ENCODE measurements at places on chromosomes 2 and 18. TPM values are rescaled to one million over a fixed set of nuclear protein-coding genes. Genes with fewer than 3 reads are reported as not detected.

SPP2 gene
- total RNA-seq, result not detected

DNA sequence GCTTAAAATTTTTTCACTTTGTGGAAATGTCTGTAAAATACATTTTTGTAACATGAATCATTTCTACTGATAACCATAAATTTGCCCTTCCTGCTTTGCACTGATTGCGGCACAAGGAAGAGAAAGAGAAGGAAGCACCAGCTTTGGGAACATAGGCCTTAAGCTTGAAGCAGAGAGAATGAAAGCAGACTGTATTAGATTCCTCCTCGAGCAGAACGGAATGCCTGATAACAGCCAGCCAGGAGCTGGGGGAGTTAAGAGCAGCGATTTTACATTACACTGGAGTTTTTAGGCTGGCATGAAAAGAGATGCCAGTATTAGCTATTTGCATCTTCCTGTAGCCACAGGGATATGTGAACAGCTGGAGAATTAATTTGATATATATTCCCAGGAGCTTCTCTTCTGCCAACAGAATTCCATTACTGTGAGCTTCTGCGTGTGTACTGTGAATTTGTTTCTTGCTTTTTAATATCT lies 33.5 kb downstream of the CRIM1 start:
- no peak for DNase-seq

SFT2D3 gene
- total RNA-seq, result 17.8 TPM

DNA sequence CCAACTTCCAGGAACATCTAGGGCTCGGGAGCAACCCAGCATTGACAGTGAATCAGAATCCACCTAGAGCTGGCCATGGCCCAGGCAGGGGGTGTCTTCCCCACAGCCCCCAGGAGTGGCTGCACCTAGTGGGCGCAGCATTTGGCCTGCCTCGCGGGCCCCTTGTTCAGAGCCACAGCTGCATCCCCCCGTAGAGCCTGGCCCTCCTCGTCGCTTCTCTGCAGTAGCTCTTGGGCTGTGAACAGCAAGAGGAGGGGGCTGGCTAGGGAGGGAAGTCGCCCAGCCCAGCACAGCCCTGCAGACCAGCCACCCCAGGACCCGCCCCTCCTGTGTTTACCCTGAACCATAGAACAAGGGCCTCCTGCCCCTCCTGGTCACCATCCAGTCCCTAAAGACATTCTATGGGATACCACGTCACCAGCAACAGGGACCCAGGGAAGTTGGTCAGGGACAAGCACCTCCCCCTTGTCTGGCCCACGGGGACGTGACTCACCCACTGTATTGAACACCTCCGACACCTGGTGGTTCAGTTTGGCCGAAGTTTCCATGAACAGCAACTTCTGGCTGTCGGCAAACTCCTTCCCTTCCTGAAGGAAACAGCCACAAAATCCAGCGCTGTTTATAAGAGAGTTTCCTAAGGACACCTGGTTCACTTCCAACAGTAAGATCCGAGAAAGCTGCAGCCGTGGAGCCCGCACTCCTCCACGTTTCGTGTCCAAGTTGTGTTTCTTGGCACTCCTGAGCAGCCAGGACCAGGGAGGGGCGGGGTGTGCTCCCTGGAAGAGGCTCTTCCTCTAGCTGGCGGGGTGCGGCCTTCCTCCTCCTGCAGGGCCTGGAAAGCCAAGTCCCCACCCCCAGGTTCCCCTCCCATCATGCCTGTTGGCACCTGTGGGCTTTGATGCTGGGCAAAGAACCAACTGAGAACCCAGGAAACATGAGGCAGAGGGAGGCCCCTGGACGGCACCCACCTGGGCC lies 8.8 kb downstream of the PRLH start:
- DNase-seq, result no peak

WNT6 gene
- total RNA-seq, result not detected

DNA sequence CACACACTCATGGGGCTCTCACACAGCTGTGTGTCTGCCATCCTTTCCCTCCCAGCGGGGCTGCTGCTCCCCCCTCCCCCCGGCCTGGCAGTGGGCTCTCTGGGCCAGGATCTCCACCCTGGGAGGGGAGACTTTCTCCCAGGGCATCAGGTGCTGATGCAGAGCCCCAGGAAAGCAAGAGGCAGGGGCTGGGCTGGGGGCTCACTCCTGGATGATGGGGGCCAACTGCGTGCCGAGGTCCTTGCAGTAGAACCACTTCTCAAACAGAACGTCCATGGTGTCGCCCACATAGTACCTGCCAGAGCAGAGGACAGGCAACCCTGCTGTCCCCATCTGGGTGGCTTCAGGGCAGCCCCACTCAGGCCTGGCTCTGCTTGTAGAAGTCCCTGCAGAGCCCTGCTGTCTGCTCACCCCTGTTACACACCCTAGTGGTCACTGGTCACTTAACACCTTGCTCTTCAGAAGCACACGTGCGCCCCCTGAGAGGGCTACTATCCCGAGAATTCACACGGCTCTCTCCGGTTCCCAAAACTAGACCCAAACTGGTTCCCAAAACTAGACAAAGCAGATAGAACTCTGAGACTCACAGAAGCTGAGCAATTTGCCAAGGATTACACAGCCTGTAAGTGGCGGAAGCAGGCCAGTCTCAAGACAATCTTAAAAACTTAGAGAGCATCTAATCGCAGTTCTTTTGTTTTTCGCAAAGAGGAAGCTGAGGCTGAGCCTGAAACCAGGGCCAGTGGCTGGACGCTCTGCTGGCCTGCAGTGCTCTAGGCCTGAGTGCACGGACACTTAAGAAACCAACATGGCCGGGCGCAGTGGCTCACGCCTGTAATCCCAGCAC lies 6.6 kb upstream of the OXER1 start:
- peak; percentile 11 for DNase-seq

ASB18 gene
- total RNA-seq, result not detected

DNA sequence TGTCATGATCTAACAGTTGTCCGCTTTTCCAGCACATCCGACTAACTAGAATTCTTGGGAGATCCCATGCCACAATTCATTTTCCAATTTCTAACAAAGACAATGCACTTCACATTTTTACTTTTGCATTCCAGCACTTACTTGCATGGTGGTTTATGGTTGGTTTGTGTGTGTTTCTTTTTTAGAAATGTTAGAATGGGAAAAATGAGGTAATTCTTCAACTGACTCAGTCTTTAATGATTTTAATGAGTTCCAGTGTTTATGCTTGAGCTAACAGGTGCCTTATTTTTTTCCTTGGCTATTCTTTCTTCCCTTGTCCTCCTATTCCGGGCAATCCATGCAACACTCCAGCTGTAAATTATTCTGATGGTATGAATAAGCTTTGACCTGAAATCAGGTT lies 46.4 kb downstream of the SLC8A1 start:
- no peak for DNase-seq

MAPRE3 gene
- 6.0 TPM for total RNA-seq

GRCh38 chr2:77397763-77398162 lies 124.4 kb downstream of the LRRTM4 start:
- no peak for DNase-seq

TSPYL6 gene
- not detected for total RNA-seq

- DNase-seq, result no peak
Observed at GRCh38 chr2:43458014-43458628, 137.7 kb downstream of the THADA start.

GRCh38 chr2:201183365-201183727 lies 405 bp downstream of the CASP10 start:
- no peak for DNase-seq

OTOF gene
- total RNA-seq, result 0.49 TPM

DNA sequence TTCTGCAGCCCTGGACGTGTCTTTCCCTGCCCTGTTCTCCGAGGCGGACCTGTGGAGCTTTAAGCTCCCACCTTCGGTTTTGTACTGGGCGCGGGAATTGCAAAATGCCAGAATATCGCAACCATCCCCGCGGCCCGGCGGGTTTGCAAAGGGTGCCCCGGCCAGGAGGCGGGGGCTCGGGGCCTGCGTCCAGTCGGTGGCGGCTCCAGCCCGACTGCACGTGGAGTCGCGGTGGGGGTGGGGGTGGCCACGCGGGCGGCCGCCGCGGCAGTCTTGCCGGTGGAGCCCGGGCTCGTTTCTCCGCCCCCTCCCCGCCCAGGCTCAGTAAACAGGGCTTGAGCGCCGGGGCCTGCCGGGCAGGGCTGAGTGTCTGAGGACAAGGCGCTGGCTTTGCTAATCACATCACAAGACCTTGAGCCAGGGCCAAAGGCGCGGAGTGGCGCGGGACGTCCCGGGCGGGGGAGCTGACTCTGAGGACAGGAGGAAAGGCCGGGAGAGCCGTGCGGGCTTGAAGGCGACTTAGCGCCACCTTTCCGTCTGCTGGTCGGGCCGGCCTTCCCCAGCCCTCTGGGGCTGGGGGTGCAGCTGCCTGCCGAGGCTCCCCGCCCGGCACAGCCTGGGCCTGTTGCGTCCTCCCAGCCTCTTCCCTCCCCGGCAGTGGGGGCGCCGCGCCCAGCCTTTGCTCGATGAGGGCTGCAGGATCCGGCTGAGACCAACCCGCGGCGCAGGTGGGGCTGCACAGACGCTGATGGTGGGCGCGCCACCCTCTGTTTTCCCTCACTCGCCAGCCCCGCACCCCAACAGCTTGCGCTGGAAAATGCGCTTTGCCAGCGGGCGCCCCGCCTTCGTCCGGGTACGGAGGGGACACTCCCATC lies 786 bp upstream of the ZFP36L2 start:
- DNase-seq, result peak; percentile 67

GRCh38 chr18:76364282-76365259 lies 130.5 kb downstream of the ZNF516 start:
- DNase-seq, result no peak

DNA sequence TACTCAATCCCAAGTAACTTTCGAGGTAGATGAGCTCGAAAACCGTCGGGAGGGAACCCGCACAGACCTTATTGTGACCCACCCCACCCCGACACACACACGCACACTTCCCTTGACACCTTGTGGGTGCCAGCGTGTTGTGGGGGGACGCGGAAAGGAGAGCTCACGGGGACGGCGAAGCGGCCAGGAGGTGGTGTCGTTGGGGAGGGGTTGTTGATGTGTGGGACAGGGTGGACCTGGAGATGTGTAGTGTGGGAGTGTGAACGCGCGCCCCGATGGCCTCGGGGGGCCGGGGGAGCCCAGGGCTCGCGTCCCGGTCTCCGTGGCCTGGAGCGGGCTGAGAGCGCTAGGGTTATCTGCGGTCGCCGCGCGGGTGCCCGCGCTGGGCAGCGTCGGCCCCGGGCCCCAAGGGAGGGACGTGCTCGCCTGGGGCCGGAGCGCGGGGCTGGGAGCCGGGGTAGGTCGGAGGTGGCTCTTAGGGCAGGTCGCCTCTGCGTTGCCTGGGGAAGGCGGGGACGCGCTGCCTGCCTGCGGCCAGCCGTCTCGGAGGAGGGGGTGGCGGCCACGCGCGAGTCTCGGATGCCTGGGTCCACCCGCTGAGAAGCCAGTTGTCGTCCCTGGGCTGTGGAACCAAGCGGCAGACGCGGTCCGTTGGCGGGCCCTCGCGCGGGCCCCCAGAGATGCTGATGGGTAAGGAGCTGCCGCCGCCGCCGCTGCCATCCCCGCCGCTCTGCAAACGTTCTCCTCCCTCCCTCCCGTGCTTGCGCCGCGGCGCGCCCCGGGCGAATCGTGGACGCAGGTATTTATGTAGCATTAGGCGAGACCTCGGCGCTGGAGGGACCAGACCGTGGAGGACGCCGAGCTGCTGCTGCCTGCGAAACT lies 1.6 kb downstream of the KLHL29 start:
- peak; percentile 20 for DNase-seq

OBSL1 gene
- total RNA-seq, result not detected

GRCh38 chr2:112794131-112794733 lies 9.9 kb upstream of the IL1A start:
- DNase-seq, result no peak

SERPINB13 gene
- total RNA-seq, result not detected

- DNase-seq, result no peak
Observed at GRCh38 chr18:37846996-37847395, 281.4 kb upstream of the CELF4 start.

DNA sequence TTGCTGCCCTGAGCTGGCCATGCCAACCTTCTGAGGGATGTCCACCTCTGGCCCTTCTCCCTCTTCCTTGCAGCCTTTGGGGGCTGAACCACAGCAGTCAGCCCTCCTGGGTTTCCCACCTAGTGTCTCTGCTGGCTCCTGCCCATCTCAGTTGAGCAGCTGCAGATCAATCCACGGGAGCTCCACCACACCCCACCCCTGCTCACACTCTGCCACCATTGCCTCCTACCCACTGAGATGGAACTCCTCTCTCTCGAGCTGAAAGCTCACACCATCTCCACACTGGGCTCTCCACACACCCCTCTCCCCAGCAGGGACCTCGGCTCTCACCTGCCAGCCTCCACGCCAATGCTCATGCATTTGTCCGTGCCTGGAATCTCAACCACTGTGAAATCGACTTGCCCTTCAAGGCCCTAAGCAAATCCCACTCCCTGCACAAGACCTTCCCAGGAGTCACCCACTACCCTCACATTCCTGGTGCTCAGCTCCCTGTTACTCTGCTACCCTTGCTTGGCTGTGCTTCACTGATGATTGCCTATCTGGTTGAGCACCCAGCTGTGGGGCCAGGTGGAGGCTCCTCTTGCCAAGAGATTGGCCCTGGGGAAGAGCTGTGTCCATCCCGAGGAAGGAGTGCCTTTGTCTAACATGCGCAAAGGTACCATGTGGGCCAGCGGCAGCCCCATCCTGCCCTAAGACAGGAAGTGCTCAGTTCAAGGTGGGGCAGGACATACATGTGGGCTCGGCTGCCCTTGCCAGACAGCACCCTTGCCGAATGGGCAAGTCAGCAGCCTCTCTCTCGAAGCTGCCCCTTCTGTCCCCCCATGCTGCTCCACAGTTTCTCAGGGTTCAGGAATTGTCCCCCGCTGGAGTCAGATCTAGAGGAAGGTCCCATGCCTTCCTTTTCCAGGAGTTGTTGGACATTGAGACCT lies 208.7 kb downstream of the CYP26B1 start:
- no peak for DNase-seq

ERMN gene
- 17.3 TPM for total RNA-seq

DNA sequence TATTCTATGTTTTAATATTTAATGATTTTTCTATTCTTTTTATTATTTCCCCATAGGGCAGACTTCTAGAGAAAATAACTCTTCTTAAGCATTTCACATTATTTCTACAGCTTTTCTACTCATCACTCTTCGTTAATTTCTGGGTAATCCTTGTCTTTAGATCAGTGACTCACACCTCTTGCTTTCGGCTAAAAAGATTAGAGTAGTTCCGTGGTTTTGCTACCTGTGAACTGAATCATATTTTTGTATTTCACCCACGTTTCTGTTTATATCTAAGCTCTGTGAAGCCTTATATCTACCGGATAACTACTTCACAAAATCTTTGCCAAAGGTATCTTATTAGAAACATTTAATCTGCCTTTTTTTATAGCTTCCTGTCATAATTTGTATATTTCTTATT lies 685.5 kb upstream of the FSHR start:
- no peak for DNase-seq

KYNU gene
- 1.4 TPM for total RNA-seq

RNF144A gene
- total RNA-seq, result 40.0 TPM

DNA sequence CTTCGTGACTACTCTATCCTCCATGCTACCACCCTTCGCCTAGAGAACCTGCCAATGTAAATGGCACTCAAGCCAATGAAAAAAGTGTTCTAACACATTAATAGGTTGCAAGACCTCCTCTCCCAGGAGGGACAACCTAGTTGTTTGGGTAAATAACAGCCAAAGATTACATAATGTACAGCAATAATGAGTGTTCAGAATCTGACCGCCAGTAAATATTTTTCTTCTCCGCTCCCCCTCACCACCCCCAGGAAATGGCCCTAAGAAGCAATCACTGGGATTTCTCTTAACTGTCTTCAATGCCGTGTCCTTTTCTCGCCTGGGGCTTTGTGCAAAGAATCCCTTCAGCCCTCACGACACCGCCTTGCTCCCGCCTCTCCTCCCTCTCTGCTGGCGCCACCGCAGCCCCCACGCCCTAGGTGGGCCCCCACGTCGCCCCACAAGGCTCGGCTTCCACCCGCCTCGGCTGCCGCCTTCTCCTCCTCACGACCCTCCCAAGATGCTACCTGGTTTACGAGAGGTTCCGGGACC lies 458 bp downstream of the HYCC2 start:
- no peak for DNase-seq

IL36RN gene
- not detected for total RNA-seq

All from naive thymus-derived CD4-positive, alpha-beta T cell (primary cell).